ENCODE measurements at places on chromosomes 4 and X.

DNA sequence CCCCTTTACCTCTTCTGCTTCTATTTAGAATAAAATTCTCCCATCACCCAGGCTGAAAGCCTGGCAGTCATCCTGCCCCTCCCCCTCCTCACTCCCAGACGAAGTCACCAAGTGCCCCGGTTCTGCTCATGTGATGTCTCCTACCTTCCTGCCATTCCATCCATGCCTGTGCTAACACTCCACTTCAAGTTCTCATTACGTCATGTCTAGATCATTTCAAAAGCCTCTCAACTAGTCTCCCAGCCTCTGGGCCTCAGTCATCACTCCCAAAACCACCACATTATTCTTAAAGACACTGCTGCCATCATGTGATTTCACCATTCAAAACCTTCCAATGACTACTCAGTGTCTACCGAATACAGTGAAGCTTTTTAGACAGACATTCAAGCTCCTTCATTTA, 17.2 kb upstream of the HOPX start:
- DNase-seq: no peak

DNA sequence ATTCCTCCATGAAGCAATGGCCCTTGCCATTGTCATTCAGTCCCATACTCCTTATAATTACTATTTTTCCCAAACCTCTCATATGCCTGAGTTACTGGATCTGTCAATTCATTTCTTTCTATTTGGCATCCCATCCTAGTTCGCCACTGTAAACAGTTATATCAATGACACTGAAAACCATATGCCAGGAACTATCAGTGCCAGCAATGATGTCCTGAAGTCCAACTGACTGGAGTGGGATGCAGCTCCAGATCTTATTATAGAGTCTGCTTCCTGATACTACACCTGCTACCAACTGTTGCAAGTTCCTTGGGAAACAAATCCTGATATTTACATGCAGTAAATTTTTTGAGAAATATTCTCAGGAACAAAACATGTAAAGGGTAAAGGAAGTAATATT, 27.0 kb upstream of the BANK1 start:
- DNase-seq: no peak

GRCh38 chr4:25500626-25501316, 123.7 kb downstream of the ANAPC4 start:
- peak; percentile 73 for DNase-seq

DNA sequence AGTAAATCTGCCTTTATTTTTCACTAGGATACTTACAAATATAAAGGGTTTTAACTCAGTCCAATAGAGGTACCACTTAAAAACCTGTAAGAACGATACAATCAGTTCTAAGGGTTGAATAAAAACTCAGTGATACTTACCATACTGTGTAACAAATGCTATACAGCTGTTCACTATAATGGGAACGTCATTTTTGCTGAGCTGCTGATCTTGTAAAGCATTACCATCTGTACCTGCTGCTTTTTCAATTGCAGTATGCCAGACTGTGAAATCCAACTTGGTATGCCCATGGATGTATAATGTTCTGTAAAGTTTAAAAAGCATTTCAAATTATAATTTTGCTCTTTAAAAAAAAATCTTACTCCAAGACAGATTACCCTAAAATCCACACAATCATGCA, 111.2 kb downstream of the ARAP2 start:
- DNase-seq: no peak
